SW 1271 (cell line): ENCODE measurements at places on chromosomes 7 and 10.

GRCh38 chr10:114363745-114364454 is 40.4 kb downstream of the AFAP1L2 start:
- DNase-seq = no peak

DNA sequence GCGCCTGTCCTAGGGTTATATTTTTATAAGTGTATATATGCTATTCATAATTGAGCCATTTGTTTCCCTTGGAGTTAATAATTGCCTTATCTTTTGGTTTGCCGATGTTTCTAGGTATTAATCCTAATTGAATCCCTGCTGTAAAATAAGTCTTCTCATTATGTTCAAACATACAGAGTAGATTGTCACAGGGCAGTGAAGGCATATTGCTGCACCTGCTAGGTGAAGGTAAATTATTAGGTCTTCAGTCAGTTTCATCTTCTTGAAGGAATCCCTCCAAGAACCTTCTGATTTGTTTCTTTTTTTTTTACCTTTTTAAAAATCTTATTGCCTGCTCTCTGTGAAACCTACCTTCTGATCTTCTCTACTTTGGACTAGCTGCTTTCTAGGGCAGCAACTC is 17.9 kb upstream of the AGFG2 start:
- no peak for DNase-seq

DNA sequence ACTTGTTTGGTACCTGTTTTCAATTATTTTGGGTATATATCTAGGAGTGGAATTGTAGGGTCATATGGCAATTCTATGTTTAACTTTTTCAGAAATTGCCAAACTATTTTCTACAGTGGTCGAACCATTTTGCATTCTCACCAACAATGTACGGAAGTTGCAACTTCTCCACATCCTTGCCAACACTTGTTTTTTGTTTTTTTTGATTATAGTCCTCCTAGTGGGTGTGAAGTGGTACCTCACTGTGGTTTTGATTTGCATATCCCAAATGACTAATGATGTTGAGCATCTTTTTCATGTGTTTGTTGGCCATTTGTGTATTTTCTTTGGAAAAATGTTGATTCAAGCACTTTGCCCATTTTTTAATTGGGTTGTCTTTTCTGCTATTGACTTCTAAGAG is 122.1 kb downstream of the RPS24 start:
- DNase-seq = no peak

DNA sequence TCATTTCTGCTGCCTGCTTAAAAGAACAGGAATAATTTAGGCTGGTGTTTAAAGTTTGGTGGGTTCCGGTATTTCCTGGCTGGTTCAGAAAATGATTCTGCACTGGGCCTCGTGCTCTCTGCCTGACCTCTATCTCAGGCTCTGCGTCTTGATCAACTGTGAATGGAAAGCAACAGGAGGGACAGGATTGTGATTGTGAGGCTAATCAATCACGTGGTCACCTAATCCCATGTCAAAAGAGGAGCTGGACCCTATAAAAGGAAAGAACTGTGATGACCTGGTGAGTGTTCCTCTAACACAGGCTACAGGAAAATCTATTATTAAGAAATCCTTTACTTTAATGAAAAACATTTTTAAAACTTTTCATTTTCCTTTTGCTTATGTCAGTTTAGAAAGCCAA is at the start of gene DHX32:
Gene DHX32, minus strand, starts transcription at position 101 of the 400 bp plus-strand sequence. CDS start 468 bp downstream, outside the sequence.
- DNase-seq = no peak

GRCh38 chr7:94763268-94763667 is 107.3 kb upstream of the SGCE start:
- no peak for DNase-seq

- no peak for DNase-seq
Observed at GRCh38 chr7:142807855-142808460, 37.2 kb downstream of the PRSS2 start.
